DMS 273 treated with DMSO at 0.1 percent for 48 hours (cell line): ENCODE measurements at places on chromosomes 11 and 22.

DNA sequence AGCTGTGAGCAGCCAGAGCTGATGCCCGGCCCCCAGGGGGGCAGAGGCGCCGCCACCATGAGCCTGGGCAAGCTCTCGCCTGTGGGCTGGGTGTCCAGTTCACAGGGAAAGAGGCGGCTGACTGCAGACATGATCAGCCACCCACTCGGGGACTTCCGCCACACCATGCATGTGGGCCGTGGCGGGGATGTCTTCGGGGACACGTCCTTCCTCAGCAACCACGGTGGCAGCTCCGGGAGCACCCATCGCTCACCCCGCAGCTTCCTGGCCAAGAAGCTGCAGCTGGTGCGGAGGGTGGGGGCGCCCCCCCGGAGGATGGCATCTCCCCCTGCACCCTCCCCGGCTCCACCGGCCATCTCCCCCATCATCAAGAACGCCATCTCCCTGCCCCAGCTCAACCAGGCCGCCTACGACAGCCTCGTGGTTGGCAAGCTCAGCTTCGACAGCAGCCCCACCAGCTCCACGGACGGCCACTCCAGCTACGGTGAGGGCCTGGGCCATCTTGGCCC lies 6.1 kb downstream of the CDC42EP1 start:
- no peak for DNase-seq

DNA sequence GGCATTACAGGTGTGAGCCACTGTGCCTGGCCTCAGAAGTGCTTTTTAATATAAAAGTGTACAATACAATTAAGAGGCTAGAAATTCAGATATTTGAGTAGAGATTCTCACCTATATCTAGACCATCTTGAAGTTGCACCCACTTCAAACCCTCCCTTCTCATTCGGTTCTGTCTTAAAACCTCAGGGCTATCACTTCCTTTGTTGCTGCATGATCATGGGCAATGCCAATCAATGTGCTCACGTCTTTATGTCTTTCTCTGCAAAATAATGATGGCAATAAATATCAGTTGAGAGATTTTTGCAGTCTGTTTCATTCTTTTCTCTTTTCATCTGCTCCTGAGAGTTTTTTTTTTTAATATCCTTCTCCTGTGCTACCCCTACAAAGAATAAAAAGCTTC lies 9.3 kb upstream of the NUP160 start:
- no peak for DNase-seq

DNA sequence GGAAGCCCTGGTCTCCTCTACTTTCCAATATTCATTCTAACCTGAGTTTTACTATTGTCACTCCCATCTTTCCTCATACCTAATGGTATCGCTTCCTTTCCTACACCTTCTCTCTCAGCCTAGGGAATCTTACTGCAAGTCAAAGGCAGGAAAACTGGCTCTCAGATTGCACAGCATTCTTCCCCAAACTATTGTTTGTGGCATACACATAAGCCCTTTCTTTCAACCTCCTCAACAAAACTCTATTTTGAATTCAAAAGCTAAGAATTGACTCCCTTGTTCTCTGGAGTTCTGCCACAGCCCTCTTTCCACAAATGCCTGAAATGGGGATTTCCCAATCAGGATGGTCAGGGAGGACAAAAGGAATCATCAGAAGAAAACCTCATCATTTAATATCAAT lies 181.5 kb downstream of the FAM76B start:
- DNase-seq, result no peak

DNA sequence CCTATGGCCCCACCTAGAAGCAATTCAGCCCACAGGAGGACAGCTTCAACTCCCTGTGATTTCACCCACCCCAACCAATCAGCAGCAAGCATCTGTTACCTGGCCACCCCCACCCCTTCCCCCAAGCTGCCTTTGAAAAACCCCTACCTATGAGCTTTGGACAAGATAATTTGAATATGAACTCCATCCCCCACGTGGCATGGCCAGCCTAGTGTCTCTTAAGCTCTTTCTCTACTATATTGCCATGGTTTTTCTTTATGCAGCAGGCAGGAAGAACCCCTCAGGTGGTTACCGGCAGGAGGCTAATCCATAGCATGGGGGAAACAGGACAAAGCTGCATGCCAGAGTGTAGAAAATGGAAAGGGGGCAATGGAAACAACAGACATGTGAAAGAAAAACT lies 29.0 kb downstream of the CTSC start:
- no peak for DNase-seq

DNA sequence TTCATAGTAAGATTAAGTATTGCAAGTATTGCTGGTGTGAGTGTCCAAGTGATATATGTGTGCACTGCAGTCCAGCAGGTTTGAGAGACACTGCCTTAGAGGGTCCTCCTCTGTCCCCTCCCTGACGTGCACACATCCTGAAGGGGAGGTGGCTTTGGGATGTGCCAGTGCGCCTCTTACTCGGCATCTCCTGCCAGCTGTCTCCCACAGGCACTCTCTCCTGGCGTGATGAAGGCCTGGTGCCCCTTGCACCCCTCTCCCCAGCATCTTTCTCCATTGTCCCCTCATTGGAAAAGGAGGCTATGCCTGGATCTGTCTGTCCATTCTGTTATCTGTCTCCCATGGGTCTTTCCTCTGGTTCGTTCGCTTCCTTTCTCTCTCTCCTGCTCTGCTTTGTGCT lies 24.2 kb downstream of the GTPBP1 start:
- DNase-seq, result no peak
